ENCODE measurements at places on chromosomes 3 and 15.

GRCh38 chr3:117696851-117697407 is 987.4 kb downstream of the TUSC7 start:
- DNase-seq = no peak

- no peak for DNase-seq
Observed at GRCh38 chr15:61222010-61222409, 7.1 kb downstream of the RORA start.

DNA sequence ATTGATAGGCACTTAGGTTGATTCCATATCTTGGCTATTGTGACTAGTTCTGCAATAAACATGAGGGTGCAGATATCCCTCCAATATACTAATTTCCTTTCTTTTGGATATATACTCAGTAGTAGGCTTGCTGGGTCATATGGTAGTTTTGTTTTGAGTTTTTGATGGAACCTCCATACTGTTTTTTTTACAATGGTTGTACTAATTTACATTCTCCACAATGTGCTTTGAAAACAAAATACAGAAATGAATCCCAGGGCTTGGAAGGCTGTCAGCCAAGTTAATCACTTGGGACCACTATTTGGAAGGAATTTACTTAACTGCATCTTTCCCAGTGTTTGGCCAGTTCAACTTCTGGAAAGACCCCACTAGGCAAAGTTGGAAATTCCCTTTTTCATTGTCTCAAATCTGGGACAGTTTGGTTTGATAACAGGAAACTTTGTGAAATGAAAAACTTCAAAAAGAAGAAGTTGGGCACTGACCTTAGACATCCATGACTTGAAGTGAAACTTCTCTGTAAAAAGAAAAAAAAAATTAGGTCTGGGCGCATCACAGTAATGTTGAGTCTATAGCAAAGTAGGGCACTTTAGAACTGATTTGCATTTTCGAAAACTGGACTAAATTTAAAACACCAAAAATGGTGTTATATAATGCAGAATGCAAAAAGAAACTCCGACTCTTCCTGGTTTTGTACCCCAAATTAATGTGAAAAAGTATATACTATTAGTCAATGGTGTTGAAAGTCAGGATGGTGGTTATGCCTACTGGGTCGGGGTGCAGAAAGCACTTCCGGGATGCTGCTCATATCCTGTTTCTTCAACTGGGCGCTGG is 6.0 kb downstream of the CTSH start:
- DNase-seq = no peak

GRCh38 chr3:5071061-5071460 is 51.0 kb upstream of the ARL8B start:
- DNase-seq = no peak

DNA sequence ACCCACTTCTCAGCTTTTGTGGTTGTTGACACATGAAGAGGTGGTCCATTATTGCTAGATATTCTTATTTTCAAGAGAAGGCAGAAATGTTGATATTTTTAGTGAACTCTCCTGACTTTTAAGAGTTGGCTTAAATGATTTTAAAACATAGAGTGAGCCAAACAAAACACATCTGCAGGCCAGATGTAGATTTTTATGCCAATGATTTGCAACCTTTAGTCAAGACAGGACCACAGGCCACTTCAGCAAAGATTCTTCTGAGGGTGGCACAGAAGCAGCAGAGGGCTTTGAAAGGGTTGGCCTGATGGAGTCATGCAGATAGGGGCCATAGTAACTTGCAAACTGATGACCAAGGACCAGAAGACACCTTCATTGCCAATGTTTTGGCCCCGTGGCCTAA is 276.5 kb upstream of the P2RY1 start:
- DNase-seq = no peak

DNA sequence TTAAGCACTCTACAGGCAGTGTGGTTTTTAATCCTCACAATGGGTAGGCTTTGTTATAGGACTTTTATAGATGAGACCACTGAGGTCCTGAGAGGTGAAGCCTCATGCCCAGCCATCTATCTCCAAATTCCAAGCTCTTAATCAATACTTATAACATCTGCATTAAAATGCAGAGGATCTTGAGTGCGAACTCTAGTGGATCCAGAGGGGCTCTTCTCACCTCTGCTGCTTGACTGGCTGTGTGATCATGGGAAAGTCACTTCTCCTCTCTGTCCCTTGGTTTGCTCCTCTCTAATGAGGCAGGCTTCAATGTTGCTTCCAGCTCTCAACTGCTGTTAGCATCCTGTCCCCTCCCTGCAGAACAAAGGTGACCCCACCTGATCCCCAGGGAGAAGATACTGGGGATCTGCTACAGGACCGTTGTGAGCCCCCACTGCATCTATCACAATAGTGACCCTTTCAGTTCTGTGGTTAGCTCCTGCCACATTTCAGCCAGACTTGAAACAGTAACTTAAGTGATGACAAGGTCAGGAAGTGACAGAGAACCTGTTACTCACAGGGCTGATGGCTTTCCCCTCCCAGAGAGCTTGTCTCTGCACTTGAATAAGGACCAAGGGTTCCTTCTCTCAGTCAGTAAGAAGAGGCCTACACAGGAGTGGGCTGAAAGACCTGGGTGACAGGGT is 1.3 kb downstream of the SLC27A2 start:
- peak; percentile 9 for DNase-seq

DNA sequence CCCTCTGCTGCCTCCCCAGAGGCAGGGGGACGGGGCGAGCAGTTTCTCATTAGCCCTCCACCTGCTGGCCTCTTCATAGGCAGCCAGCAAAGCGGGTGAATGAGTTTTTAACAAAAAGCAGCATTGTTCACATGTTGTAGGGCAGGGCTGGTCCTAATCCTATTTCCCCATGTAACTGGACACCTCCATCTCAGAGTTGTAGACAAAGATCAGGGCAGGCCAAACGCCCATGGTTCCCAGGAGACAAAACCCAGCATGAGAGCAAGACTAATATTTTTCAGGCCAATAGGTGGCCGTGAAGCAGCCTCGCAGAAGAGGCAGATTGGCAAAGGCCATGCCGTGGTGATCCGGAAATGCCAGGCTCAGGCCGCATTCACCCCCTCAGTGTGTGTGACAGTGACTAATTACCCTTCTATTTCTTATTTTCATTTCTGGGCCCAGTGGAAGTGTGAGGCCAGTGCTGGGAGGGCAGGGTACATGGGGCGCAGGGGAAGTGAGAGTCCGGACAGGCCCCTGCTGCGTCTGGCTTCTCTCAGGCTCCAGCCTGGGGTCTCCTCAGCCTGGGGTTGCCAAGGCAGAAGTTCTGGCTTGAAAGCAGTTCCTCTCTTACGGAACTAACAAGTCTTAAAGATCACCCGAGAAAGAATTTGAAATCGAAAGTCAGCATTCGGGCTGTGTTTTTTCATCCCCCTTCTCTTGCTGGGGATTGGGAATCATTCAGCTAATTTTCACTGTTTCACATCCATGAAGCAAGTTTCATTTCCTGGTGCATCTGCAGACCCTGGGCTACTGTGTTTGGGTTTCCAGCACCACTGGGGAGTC is 64.8 kb downstream of the BOC start:
- no peak for DNase-seq
